Kidney (tissue), 22 donors: ENCODE measurements at places on chromosomes 7 and 10.
A peak's percentile ranks its signal among the peaks of the same experiment; 100 is the strongest.

DNA sequence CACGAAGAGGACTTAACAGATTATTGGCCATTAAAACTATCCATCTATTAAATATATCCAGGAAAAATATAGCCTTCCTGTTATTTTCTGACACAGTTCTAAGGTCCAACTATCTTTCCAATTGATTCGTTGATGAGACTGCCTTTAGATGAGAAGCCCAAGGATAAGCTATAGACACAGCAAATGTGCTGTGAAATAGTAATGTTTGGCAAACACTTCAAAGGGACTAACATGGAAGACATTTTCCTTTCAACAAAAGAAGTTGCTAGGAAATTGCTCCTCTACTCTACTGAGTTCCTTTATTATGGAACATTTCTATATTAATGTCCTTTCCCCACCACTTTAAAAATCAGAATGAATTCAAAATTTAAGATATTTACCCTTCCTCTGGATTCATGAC lies 38.5 kb downstream of the CCDC186 start:
- DNase-seq: no peak
- H3K4me1 ChIP-seq: no peaks in the 10 kb centered on the region
- H3K27ac ChIP-seq: no peak overlapping the region
- H3K27me3 ChIP-seq: no peaks in the 10 kb centered on the region
- H3K4me3 ChIP-seq: no peak overlapping the region

DNA sequence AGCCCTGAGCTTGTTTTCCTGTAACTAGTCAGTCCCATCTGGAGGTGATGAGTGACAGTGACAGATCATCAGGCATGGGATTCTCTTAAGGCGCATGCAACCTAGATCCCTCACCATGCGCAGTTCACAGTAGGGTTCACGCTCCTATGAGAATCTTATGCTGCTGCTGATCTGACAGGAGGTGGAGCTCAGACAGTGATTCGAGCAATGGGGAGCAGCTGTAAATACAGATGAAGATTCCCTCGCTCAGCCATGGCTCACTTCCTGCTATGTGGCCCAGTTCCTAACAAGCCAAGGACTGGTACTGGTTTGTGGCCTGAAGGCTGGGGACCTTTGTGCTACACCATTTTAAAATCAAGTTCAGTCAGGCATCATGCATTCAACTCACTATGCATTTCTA lies 221.7 kb downstream of the KIAA1217 start:
- DNase-seq: no peak
- H3K27ac ChIP-seq: no peak overlapping the region
- H3K27me3 ChIP-seq: no peaks in the 10 kb centered on the region
- H3K4me3 ChIP-seq: no peak overlapping the region
- H3K36me3 ChIP-seq: peaks cover 2% of the 10 kb centered on the region

- no peak overlapping the region for H3K27ac ChIP-seq
- no peak overlapping the region for H3K4me3 ChIP-seq
- no peaks in the 10 kb centered on the region for H3K4me1 ChIP-seq
- no peaks in the 10 kb centered on the region for H3K27me3 ChIP-seq
- DNase-seq: no peak
These were observed 78.3 kb upstream of the FZD8 start for GRCh38 chr10:35720366-35720765.

- no peaks in the 10 kb centered on the region for H3K27me3 ChIP-seq
- H3K36me3 ChIP-seq: no peaks in the 10 kb centered on the region
- DNase-seq: no peak
- H3K4me1 ChIP-seq: no peaks in the 10 kb centered on the region
- no peak overlapping the region for H3K27ac ChIP-seq
- no peak overlapping the region for H3K4me3 ChIP-seq
These were observed 268.7 kb downstream of the CELF2 start for GRCh38 chr10:11286261-11286852.

- H3K27me3 ChIP-seq: no peaks in the 10 kb centered on the region
- no peak for DNase-seq
- H3K4me3 ChIP-seq: no peak overlapping the region
- H3K27ac ChIP-seq: no peak overlapping the region
These were observed 40.0 kb downstream of the EPDR1 start for GRCh38 chr7:37960483-37960882.

GRCh38 chr7:139874302-139874629 lies 45.2 kb downstream of the TBXAS1 start:
- no peak overlapping the region for H3K4me3 ChIP-seq
- no peaks in the 10 kb centered on the region for H3K27me3 ChIP-seq
- DNase-seq: no peak

- no peaks in the 10 kb centered on the region for H3K4me1 ChIP-seq
- H3K27me3 ChIP-seq: no peaks in the 10 kb centered on the region
- DNase-seq: no peak
These were observed 32.8 kb upstream of the ZNF365 start for GRCh38 chr10:62341419-62341818.

GRCh38 chr10:111142092-111142768 lies 65.4 kb downstream of the ADRA2A start:
- DNase-seq: no peak
- no peaks in the 10 kb centered on the region for H3K4me1 ChIP-seq
- no peak overlapping the region for H3K4me3 ChIP-seq
- H3K36me3 ChIP-seq: no peaks in the 10 kb centered on the region

- no peak for DNase-seq
- H3K27ac ChIP-seq: no peak overlapping the region
- no peaks in the 10 kb centered on the region for H3K4me1 ChIP-seq
- H3K27me3 ChIP-seq: no peaks in the 10 kb centered on the region
- H3K4me3 ChIP-seq: no peak overlapping the region
- no peaks in the 10 kb centered on the region for H3K36me3 ChIP-seq
These were observed 184.0 kb upstream of the ADO start for GRCh38 chr10:62620491-62620890.

DNA sequence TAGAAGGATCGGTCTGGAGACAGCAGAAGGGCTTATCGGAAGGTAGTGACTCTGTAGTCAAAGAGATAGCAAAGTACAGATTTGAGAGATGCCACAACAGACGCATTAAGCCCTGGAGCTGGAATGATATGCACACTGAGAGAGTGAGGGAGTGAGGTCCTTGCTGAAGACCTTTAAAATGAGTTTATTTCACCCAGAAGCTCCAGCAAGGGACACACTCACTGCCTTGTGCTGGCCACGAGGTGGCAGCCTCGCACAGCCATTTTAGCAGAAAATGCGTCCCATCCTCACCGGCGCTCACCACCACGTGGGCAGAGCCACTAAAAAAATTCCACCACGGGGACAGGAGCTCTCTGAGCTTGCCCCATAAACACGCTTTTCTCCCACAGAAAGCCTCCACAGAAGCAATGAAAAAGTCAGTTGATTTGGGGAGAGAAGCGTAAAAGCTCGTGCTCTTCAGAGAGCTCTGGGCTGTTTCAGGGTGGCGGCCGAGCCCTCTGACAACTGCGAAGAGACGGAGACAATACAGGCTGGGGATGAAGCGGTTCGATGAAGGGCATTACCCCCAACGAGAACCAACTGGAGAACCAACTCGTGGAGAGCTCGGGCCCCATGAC lies 163.0 kb upstream of the KLF14 start:
- H3K36me3 ChIP-seq: peaks cover 3% of the 10 kb centered on the region
- no peaks in the 10 kb centered on the region for H3K27me3 ChIP-seq
- H3K4me3 ChIP-seq: peak overlapping the region; percentile 59
- peaks cover 54% of the 10 kb centered on the region for H3K4me1 ChIP-seq

- H3K4me3 ChIP-seq: no peak overlapping the region
- DNase-seq: no peak
These were observed 2.2 kb downstream of the IRF5 start for GRCh38 chr7:128939861-128940410.

DNA sequence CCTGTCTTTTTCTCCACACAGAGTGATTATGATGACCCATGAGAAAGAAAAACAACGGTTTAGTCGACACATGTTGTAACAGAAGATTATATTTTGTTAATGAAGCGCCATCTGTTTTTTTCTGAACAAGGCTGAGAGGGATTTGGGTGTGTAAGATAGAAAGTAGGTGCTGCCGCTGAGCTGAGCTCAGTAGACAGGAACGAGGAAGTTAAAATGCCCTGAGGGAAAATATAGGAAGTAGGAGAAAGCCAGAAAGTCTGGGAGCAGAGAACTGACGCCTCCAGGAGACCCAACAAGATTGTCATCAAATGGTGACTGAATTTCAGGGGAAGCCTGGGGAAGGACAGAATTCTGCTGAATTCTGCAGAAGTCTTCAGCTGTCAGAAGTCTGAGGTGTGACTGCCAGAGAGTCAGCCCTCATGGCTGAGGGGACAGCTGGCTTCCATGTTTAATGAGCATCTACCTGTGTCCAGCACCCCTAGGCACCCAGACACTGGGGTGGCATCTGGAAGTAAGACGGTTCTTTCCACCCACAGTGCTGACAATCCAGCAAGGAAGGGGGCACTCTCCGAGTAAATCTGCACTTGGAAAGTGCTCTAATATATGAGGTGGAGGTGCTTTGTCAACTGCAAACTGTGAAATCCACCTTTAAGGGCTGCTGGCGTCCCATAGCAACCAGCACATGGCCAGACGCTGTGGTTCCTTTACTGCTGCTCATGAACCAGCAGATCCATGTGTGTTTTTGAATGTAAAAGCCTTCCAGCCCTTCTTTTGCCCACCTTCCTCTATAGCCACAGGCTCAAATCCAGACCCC lies 12.5 kb upstream of the TSPAN15 start:
- H3K4me1 ChIP-seq: no peaks in the 10 kb centered on the region
- peak; percentile 55 for DNase-seq
- H3K36me3 ChIP-seq: no peaks in the 10 kb centered on the region
- peak overlapping the region; percentile 2 for H3K27ac ChIP-seq
- no peaks in the 10 kb centered on the region for H3K27me3 ChIP-seq
- peak overlapping the region; percentile 19 for H3K4me3 ChIP-seq

DNA sequence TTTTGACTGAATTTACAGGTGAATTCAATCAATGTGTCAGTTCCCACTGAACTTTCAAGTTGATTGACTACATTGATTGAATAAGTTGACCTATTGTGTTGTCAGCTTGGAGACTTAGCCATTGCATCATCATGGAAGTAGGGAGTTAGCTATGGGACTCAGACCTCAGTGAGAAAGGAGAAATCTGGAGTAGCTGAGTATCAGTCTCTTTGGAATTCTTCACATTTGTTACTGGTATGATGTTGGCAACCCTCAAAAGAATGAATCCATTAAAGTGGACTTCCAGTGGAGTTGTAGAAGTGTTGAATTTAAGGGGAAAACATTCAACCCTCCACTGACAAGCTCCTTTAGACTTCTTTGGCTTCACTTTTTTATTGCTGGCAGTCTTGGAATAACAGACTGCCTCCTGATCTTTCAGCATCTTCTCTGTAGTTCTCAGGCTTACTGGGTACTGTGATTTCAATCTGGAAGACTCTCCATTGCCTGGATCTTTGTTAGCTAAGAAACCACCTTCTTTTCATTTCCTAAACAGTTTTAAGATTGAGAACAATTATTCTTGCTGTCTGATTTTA lies 160.3 kb upstream of the NRP1 start:
- H3K4me3 ChIP-seq: no peak overlapping the region
- no peaks in the 10 kb centered on the region for H3K36me3 ChIP-seq
- H3K27ac ChIP-seq: no peak overlapping the region
- no peak for DNase-seq

DNA sequence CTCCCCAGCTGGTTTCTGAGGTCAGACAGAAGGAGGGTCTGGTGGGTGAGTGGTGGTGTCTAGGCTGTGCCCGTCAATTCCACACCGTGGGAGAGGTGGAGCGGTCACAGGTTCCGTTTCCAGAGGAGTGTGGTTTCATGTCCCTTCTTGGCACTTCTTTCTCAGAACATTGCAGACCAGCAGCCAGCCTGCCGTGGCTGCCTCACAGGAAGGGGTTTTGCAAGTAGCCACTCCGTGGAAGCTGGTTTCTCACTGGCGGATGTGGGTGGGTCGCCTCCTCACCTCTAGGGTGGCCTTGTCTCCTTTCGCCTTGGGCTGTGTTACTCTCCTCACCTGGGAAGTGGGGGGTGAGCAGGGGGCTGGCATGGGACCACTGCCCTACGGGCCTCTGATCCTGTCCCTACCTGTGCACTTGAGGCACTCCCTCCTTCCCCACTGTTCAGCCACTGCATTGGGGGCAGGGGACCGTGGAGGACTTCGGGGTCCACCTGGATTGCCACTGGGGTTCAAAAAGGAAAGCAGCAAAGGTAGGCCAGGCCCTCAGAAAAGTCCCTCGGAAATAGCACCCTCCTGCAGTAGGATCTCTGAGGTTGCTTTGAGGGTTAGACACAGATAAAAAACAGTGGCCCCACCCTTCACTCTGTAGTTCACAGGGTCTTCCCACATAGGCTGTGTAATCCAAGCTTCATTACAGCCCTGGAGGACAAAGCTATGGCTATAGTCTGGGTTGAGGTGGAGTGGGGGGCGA lies 33.9 kb downstream of the TSPAN14 start:
- no peaks in the 10 kb centered on the region for H3K27me3 ChIP-seq
- peak overlapping the region; percentile 55 for H3K27ac ChIP-seq
- H3K36me3 ChIP-seq: peaks cover 11% of the 10 kb centered on the region
- DNase-seq: peak; percentile 41
- H3K4me1 ChIP-seq: peaks cover 2% of the 10 kb centered on the region

DNA sequence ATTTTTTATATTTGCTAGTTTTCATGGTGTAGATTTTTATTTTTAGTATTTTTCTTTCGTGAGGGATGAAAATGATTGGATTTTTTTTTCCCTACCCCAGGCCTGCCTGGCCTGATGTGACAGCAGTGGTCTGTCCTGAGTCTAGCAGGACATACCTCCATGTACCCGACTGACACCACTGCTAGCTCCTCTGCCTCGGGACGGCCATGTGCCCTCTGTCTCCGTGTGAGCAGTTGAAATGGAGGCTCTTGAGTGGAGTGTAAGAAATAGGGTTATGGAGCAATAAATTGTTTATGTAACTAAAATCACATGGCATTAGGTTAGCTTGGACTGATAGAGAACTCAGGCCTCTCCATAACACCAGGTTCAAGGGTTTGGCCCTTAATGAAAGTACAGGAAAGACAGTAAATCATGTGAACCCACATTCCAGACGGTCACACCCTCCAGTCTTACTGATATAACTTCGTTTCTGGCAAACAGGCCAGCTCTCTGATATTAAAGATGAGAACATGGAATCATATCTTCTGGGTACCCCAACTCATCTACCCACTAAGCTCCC lies 734.1 kb downstream of the KCNMA1 start:
- H3K27me3 ChIP-seq: no peaks in the 10 kb centered on the region
- H3K4me3 ChIP-seq: no peak overlapping the region
- H3K27ac ChIP-seq: no peak overlapping the region

GRCh38 chr10:92241158-92241500 lies 49.7 kb downstream of the CPEB3 start:
- H3K4me1 ChIP-seq: peaks cover 3% of the 10 kb centered on the region
- peak overlapping the region; percentile 72 for H3K27ac ChIP-seq
- H3K4me3 ChIP-seq: peak overlapping the region; percentile 87

GRCh38 chr7:33562996-33563395 lies 342.3 kb upstream of the BMPER start:
- H3K27ac ChIP-seq: no peak overlapping the region
- H3K36me3 ChIP-seq: no peaks in the 10 kb centered on the region
- no peak for DNase-seq
- H3K4me1 ChIP-seq: no peaks in the 10 kb centered on the region

- H3K27ac ChIP-seq: no peak overlapping the region
- peaks cover 21% of the 10 kb centered on the region for H3K4me1 ChIP-seq
- H3K4me3 ChIP-seq: no peak overlapping the region
These were observed 17.5 kb downstream of the INPP5A start for GRCh38 chr10:132554991-132555647.

GRCh38 chr10:101230183-101230917 lies 1.1 kb upstream of the LBX1 start:
- H3K27ac ChIP-seq: no peak overlapping the region
- no peaks in the 10 kb centered on the region for H3K4me1 ChIP-seq
- H3K36me3 ChIP-seq: no peaks in the 10 kb centered on the region
- DNase-seq: peak; percentile 67
- peaks cover 77% of the 10 kb centered on the region for H3K27me3 ChIP-seq
